ENCODE measurements at places on chromosomes 11 and 22.
A peak's percentile ranks its signal among the peaks of the same experiment; 100 is the strongest.

DNA sequence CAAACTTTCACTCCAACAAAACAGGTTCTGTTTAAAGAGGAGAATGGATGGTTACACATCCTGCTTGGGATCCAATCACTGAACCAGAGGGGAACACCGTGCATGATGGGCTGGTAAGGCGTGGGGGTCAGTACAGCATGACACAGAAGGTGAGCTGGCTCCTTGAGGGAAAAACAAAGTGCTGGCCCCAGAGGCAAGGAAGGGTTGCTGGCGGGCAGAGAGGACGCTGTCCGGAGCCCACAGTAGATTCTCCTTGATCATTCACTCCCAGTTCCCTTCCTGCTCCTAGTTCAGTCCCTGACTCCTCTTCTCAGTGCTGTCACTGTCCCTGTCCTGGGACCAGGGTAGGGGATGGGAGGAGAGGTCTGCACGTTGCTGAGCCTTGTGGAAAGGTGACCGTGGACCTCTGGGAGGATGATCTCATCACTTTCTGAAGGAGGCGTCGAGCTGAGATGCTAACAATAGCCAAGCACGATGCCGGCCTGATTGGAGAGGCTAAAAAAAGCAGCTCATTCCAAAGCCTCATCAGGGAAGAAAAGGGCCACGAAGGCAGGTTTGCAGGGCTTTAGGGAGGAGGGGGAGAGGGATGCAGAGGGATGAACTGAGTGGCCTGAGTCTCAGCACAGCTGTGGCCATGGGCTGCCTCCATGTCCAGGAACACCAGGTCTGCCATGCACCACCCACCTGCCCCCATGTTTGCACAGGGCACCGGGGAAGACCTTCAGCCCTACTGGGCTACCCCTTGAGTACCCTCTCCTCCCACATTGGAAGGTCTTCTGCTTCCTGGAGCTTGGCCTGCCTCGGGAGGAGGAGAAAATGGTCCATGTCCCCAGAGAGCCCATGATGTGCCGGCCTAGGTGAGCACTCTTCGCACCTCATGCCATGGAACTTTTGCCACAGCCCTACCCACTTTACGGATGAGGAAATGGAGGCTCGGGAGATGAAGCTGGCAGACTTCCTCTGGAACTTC, 72.7 kb upstream of the RTL6 start:
- no peak for DNase-seq

DNA sequence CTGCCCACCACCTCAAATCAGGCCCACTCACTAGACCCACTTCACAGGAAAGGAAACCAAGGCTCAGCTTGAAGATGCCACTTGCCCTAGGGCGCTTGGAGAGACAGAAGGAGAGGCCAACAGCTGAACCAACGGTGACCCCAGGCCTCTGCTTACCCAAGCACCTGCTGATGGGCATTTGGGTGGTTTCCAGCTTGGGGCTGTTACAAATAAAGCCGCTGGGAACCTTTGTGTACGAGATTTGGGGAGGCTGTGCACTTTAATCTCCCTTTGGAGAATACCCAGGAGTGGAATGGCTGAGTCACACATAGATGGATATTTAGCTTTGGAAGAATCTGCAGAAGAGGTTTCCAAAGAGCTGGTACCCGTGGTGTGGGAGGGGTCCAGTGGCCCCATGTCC, 50.9 kb upstream of the LINC01488 start:
- no peak for DNase-seq

- no peak for DNase-seq
These were observed 1108.1 kb upstream of the CNTN5 start for GRCh38 chr11:97912629-97913028.

DNA sequence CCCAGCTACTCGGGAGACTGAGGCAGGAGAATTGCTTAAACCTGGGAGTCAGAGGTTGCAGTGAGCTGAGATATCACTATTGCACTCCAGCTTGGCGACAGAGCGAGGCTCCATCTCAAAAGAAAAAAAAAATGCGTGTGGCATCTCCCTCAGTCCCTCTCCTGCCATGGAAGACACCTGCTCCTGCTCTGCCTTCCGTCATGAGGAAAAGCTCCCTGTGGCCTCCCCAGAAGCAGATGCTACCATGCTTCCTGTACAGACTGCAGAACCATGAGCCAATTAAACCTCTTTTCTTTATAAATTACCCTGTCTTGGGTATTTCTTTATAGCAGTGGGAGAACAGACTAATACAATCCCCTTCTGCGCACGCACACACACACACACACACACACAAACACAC, 249.4 kb downstream of the MN1 start:
- DNase-seq = no peak

DNA sequence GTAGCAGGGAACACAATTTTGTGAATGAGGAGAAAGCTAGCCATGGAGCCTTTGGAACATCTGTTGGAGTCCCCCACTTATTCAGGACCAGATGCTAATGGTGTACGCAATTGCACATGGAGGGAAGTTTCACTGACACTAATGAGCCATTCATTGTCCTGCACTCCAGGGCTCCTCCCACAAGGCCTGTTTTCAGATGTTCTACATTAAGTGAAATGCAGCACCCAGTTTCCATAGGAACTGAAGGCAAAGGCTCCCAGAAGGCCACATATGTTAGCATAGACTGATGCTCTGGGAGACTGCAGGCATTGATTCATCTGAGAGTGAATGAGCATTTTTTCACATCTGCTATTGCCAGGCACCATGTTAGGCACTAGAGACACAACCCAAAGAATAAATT, 399.5 kb downstream of the ETS1 start:
- no peak for DNase-seq

DNA sequence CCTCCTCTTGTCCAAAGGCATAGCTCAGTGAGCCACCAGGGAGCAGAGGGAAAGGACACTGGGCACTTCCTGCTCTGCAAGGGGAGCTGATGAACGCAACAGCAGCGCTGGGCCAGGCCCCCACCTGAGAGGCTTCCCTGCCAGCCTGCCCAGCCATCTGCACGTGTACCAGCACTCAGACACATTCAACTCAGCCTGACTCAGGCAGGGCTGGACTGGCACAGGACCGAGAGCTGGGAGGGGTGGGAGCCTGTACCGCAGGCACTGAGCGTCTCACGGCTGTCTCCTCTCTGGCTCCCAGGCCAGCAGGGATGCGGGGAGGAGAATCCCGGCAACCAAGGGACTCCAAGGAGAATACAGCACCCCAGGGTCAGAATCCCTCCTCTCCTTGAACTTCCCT, 411.8 kb downstream of the CTTN start:
- no peak for DNase-seq

DNA sequence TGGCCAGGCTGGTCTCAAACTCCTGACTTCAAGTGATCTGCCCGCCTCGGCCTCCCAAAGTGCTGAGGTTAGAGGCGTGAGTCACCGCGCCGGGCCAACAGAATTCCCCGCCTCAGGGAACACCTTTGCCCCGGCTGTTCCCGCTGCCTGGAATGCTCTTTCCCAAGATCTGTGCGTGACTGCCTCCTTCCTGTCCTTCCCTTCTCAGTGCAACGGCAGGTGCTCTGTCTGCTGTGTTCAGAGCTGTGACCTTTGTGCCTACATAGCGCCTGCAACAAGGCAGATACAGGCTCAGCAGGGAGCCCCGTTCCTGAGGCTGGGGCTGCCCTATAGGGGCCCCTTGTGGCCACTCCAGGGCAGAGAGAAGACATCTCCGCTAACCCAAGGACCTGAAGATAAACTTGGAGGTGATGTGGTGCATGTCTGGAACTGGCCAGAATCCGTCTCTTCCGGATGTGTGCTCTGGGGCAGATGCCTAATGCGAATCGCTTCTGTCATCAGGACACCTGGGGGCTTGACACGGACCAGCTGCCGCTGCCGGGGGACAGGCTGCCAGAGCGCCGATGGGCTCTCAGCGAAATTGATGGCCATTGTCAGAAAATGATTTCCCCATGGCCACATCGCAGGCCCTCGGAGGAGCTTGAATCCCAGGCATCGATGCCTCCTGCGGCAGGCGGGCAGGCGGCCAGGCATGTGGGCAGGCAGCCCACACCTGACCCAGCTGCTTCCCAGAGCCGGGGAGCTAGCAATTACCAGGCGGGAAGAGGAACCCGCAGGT, 43.5 kb upstream of the TCF20 start:
- peak; percentile 30 for DNase-seq

DNA sequence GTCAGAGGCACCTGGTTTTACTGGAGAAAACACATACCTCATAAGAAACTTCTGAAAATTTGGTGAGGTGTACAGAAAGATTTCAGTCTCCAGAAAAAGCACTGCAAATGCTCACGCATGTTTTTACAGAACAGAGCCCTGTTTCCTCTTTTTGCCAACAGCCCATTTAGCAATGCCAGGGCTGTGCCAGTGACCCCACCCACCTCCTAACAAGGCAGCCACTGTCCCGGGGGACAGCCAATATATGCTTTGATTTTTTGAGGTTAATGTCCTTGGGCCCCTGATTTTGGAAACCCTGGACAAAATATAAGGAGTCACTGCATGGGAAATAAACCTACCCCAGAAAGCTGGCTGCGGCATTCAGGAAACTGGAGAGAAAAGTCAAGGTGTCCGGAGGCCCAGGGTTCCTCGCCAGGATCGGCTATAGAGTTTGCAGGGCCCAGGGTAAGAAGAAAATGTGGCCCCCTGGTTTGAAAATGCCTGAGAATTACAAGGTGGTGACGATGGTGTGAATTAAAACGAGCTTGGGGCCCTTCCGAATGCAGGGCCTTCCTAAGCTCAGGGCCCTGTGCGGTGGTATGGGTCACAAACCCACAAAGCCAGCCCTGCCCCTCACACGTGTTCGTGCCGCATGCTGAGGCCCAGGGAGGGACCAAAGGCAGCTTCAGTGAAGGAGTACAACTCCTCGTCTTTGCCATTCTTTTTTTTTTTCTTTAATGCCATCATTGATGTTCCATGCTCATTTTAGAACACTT, 71.1 kb upstream of the WNT7B start:
- DNase-seq = no peak
